Hepatocyte (in vitro differentiated cells): ENCODE measurements at places on chromosomes 1 and 21. TPM values are rescaled to one million over a fixed set of nuclear protein-coding genes. Genes with fewer than 3 reads are reported as not detected.

RHOU gene
- polyA plus RNA-seq = 70.5 and 72.5 TPM in 2 replicates

PRDM16 gene
- 7.7 and 8.1 TPM in 2 replicates for polyA plus RNA-seq

TDRD5 gene
- not detected in 2 replicates for polyA plus RNA-seq

DNA sequence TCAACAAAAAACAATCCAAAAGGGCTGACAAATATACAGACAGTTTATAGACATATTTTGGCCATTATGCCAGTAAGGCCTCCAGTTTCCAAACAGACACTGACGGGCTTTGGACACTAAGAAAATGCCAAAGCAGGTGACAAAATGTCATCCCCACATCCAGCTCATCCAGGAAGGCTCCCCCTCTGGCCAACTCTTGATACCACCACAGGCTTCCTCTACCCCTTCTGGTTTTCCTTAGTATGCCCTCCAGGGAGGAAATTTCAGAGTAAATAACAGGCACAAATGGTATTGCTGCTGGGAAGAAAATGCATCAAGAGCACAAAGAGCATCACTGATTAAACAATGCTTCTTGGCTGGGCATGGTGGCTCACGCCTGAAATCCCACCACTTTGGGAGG is 225.3 kb downstream of the VAV3 start:
- DNase-seq = no peak

CFAP141 gene
- not detected in 2 replicates for polyA plus RNA-seq

CFHR1 gene
- polyA plus RNA-seq = 19.9 and 33.1 TPM in 2 replicates

DNA sequence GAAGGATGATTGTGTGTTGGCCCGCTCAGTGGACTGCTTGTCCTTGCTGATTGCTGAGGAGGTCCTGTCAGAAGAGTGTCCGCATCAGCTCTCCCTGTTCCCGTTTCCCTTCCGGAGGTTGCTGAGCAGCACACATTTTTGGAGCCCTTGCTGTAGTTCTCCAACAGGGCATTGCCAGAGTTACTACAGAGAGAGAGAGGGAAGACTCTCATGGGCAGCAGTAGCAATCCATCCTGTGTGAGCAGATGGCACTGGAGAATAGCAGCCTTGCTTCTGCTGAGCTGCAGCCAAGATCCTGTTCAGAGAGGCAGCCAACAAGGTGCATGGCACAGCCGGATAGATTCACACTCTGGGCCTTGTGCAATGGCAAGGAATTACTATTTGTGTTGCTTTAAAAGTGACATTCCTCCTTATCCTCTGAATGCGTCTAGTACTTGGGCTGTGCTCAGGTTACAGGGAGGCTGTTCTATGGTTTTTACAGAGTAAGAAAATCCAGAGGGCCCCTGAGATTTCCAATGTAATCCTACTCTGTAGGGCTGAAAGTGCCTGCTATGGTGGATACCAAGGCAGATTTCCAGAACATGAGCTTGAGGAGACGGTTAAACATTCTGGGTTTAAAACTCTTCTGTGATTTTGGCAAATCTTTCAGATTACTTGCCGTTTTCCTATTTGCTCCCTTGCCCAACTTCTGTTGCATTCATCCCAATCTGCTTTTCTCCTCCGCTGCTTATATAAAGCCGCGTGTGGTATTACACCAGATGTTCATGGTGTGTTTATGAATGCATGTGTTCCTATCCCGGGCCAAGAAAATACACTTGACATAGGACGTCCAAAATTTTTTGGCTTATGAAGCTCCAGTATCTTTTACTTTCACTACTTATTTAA is 27.4 kb downstream of the AK4 start:
- DNase-seq = no peak

DENND2D gene
- polyA plus RNA-seq = 8.3 and 14.3 TPM in 2 replicates

DNA sequence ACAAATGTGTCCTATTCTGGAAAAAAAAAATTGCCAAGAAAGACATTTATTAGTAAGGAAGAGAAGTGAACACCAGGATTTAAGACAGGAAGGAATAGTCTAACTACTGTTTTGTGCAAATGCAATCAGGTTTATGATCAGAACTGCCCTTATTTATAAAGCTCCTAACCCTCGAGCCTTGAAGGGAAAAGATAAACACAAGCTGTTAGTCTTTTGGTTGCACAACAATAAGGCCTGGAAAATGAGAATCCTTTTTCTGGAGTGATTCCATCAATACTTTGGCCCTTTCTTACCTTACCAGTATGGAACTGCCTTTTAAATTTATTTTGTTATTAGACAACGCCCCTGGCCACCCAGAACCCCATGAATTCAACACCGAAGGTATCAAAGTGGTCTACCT is 52.9 kb downstream of the SNRPE start:
- DNase-seq = no peak

DNA sequence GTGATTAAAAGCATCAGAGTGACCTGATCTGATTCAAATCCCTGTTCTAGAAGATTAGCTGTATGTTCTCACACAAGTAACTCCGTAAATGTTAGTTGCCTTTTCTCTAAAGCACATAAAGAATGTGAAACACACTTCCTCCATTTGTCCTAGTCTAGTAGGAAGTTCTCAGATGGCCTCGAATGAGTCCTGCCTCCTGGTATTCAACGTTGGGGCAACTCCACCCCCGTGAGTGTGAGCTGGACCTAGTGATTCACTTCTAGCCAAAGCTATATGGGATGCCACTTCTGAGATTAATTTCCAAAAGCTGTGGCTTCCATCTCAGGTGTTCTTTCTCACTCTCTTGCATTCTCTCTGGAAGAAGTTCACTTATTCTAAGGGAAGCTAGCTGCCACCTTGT is 267.6 kb downstream of the GPATCH2 start:
- no peak for DNase-seq

- no peak for DNase-seq
Measured at GRCh38 chr1:199291022-199291740, 652.3 kb downstream of the PTPRC start.

GRCh38 chr1:220796530-220796929 is 9.8 kb downstream of the MTARC1 start:
- no peak for DNase-seq

- DNase-seq = no peak
Measured at GRCh38 chr1:202587859-202588485, 122.3 kb downstream of the SYT2 start.

DNA sequence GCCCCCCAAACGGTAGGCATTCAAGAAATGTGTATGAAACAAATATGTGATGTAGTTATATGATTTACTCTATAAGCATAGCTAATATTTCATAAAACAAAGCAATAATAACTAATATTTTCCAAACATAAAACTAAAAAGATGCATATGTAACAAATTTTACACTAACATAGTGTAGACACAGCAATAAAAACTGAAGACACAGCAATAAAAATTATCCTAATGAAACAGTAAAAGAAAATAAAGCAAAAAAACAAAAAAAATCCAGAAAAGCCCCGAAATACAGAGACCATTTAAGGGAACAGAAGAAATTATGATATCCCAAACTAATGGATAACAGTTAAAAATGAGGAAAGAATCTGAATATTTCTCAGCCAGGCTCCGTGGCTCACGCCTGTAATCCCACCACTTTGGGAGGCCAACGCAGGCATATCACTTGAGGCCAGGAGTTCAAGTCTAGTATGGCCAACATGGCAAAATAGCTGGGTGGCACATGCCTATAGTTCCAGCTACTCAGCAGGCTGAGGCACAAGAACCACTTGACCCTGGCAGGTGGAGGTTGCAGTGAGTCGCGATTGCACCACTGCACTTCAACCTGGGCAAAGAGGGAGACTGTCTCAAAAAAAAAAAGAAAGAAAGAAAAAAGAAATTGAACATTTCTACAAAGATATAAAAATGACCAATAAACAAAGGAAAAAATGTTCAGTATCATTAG is 38.2 kb upstream of the PSMG1 start:
- no peak for DNase-seq

DNA sequence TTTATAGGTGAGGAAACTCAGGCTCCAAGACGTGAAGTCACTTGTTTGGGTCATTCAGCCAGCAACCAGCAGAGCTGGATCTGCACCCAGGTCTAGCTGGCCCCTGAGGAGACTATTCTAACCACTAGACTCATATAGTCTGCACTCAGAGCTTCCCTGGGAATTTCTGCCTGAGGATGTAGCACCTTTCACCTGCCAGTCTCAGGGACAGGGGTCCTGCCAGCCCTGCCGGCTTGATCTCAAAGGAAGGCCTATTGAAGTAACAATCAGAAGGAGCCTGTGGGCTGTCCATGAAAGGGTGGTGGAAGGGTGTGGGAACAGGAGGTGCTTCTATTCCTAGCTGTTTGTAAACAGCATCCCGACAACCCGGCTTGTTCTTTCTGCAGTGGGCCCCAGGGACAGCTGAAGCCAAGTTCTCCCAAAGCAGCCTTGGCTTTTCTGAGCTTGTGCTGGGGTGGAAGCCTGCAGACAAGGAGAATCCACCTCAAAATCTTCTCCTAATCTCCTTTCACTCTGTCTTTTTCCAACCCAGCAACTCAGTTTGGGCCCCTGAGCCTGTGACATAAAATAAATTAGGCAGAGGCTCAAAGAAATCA is 7.8 kb downstream of the LMOD1 start:
- DNase-seq = no peak

FDPS gene
- polyA plus RNA-seq = 336 and 347 TPM in 2 replicates

TFF2 gene
- 28.1 and 58.7 TPM in 2 replicates for polyA plus RNA-seq

IVL gene
- not detected in 2 replicates for polyA plus RNA-seq

- no peak for DNase-seq
Measured at GRCh38 chr1:153531638-153532037, 4.2 kb downstream of the S100A6 start.

DNA sequence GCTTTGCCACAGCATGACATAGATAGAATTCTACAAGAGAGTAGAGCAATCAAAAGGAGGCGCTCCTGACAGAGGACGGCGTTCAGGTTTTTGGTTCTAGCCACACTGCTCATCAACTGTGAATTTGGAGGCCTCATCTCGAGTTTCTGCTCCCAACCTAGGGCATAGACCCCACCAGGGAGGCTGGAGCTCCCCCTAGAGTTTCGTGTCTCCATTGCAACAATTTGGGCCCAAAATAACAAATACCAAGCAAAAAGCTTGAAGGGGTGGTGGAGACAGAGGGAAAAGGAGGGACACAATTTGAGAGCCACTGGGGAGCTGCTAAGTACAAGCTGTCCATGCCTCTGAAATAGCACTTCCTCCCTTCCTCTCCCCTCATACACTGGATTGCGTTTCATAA is 297.0 kb downstream of the GPATCH2 start:
- peak; percentile 20 for DNase-seq

GRCh38 chr1:21255284-21255942 is 34.9 kb downstream of the ECE1 start:
- peak; percentile 94 for DNase-seq

GRCh38 chr1:15737324-15738319 is 1.6 kb downstream of the SLC25A34 start:
- no peak for DNase-seq

ATP1A4 gene
- 0.45 and 2.2 TPM in 2 replicates for polyA plus RNA-seq

- no peak for DNase-seq
Measured at GRCh38 chr1:111463029-111463683, 10.6 kb upstream of the C1orf162 start.

DNA sequence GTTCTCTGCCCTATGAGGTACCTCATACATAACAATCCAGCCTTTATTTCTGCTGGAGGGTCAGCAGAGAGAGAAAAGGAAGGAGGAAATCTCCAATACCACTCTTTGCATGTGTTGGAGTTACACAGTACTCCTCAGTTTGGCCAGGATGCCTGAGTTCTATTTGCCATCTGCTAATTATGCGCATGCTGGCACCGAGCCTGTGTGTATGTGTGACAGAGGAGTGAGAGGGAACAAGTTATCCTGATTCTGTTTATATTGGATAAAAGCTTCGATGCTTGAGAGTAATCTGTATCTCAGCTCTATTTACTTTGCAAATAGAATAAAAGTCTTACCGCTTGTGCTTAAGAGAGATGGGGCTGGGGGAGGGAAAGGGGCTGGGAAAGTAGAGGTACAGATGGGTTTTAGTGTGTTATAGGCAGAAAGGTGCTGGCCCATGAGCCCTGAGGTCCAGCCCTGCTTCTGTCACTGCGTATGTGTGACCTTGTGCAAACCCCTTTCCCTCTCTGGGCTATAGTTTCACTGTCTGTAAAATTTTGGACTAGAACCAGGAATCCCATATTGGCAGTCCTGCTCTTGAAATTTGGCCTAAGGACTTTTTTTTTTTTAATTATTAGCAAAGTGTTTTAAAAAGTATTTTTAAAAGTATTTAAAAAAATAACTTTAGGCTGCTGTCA is 54.5 kb upstream of the PLXNA2 start:
- no peak for DNase-seq

LCE1D gene
- polyA plus RNA-seq = not detected in 2 replicates

PRMT6 gene
- 21.1 and 21.5 TPM in 2 replicates for polyA plus RNA-seq

PARP1 gene
- polyA plus RNA-seq = 59.7 and 65.5 TPM in 2 replicates

SLC9C2 gene
- 0.71 and 1.1 TPM in 2 replicates for polyA plus RNA-seq

DNA sequence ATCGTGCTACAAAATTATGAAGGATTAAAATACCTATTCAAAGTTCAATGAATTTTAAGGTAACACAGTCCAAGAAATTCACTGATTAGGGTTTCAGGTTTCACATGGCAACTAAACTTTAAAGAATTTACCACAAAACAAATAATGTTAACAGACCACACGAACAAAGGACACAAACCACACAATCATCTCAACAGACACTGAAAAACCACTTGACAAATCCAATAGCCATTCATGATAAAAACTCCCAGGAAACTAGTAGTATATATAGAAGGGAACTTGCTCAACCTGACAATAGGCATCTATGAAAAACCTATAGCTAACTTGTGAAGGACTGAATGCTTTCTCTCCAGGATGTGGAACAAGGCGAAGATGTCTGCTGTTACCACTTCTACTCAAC is 21.1 kb upstream of the SH2D5 start:
- no peak for DNase-seq

- no peak for DNase-seq
Measured at GRCh38 chr1:225808136-225808535, 1.8 kb upstream of the EPHX1 start.

MX1 gene
- 14.2 and 17.2 TPM in 2 replicates for polyA plus RNA-seq

- no peak for DNase-seq
Measured at GRCh38 chr1:65719391-65719790, 73.3 kb upstream of the PDE4B start.

GRCh38 chr1:229664133-229664689 is 38.2 kb downstream of the URB2 start:
- peak; percentile 25 for DNase-seq

HCRTR1 gene
- 0.68 TPM in 1 of 2 replicates, not detected in the other for polyA plus RNA-seq

- DNase-seq = peak; percentile 89
Measured at GRCh38 chr21:36747815-36748383, 49.0 kb downstream of the SIM2 start.

BROX gene
- polyA plus RNA-seq = 19.4 and 19.6 TPM in 2 replicates

RSPH1 gene
- 1.8 and 3.0 TPM in 2 replicates for polyA plus RNA-seq

- DNase-seq = peak; percentile 53
Measured at GRCh38 chr1:32208891-32209328, at the start of gene DCDC2B. DCDC2B (plus strand) TSS chr1:32209089; CDS start chr1:32209094, 5 bp downstream.

DHRS3 gene
- 75.9 and 84.1 TPM in 2 replicates for polyA plus RNA-seq

GRCh38 chr1:227166559-227166958 is 151.7 kb downstream of the CDC42BPA start:
- no peak for DNase-seq

GRCh38 chr1:244196571-244197285 is 145.6 kb downstream of the ZBTB18 start:
- DNase-seq = no peak
